ENCODE measurements at places on chromosomes 3 and 15. TPM values are rescaled to one million over a fixed set of nuclear protein-coding genes. Genes with fewer than 3 reads are reported as not detected.
A peak's percentile ranks its signal among the peaks of the same experiment; 100 is the strongest.

DNA sequence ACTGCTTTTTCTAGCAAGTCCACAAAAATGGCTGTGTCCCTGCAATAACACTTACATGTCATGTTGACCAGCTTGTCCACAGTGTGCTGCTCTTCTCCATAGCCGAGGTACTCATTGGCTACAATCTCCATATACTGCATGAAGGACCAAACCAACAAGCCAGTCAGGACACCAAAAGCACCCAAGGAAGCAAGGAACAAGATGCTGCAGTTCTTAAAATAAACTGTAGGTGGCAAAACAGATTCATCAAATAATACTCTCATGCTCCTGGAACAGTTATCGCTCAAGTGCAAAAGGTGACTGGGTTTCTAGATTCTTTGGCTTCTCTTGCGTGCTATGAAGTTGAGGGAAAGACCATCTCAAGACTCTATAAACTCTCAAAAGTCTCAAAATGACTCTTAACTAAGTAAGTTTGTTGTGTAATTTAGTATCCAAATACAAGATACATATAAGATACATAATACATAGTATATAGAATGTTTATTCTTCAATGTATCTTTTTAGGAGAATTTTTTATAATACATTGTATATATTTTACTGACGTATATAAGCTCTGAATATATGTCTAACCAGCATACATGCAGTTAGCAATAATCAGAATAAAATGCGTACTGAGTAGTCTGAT, 57.0 kb downstream of the NEK10 start:
- no peaks in the 10 kb centered on the region for H3K36me3 ChIP-seq
- no peaks in the 10 kb centered on the region for H3K4me1 ChIP-seq
- no peak overlapping the region for H3K4me3 ChIP-seq
- H3K27me3 ChIP-seq, result no peaks in the 10 kb centered on the region
- H3K27ac ChIP-seq, result no peak overlapping the region
- peak; percentile 15 for DNase-seq

UBA7 gene
- total RNA-seq, result 116 TPM

DNA sequence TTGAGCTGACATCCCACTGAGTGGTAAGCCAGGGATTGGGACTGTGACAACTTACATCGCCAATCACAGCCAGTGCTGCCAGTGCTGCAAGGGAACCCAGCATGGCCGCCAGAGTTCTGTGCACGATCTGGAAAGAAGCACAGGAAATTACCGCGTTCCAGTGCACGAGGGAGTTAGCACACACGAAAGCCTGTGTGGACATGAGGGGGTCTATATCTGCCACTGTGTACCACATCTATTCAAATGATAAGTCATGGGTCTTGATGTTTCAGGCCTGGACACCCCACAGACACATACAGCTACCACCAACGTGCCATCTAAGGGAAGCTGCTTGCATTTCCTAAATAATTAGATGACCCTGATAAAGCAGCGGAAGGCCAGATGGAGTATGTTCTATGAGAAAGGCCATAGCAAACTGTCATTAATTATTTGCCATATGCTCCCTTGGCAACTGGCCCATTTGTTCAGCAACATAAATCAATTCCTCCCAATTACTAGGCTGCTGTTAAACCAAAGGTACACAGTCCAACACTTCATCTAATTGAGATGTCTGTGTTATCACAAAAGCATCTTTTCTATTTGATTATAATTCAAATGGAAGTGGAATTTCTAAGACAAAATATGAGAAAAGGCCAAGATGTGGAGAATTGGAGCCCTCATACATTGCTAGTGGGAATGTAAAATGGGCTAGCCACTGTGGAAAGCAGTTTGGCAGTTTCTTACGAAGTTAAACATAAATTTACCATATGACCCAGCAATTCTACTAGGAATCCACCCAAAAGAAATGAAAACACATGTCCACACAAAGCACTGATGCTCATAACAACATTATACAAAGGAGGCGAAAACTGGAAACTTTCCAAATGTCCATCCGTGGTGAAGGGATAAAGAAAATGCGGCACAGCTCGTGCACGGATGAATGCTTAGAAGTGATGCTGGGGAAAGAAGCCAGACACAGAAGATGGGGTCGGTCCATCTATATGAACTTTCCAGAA, 108.3 kb downstream of the OCA2 start:
- no peak overlapping the region for H3K27ac ChIP-seq
- H3K27me3 ChIP-seq, result no peaks in the 10 kb centered on the region
- H3K4me3 ChIP-seq, result no peak overlapping the region

DNA sequence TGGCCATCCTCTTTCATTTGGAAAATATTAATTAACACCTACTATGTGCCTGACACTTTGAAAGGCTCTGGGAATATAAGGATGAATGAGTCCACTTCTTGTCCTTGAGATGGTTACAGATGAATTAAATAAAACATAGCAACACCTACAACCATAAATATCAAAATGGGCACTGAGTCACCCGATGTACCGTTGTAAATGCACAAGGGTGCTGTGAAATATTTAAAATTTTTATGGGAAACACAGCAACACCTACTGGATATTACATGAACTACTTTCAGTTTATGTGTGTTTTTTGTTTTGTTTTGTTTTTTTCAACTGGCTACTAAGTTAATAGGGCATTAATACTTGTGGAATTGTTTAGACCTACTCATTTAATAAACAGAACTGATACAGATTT, 239.0 kb upstream of the NAALADL2 start:
- no peak overlapping the region for H3K27ac ChIP-seq
- no peaks in the 10 kb centered on the region for H3K27me3 ChIP-seq
- H3K4me1 ChIP-seq, result no peaks in the 10 kb centered on the region
- no peak overlapping the region for H3K4me3 ChIP-seq
- no peak for DNase-seq

DNA sequence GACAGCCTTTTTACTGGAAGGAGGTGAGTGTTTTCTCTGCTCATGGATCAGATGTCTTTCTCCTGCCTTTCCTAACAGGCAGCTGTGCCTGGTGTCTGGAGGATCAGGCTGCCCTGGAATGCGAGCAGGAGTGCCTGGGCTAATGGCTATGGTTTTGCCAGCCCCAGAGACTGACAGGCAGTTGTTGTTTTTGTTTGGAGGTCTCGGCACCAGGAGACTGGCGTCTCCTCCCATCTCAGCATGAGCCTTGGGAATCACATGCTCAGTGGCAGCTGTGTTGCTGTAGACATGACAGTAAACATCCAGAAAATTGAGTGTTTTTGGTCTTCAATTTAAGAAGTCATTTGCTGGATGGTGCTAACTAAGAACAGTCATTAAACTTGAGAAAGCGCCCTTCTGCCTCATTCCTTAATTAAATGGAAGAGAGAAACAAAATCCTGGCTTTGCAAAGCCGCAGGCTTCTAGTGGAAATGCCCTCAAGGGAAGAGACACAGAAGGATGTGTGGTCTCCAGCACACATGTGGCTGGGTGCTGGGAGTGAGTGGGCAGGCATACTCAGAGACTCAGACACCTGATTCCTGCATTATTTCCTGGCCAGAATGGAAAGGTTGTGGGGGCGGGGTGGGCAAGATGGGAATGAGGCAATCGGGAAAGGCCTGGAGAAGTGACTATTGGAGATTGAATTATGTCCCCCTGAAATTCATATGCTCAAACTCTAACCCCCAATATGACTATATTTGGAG, 97.0 kb upstream of the NMNAT3 start:
- H3K27me3 ChIP-seq, result no peaks in the 10 kb centered on the region
- no peak for DNase-seq
- no peak overlapping the region for H3K27ac ChIP-seq
- no peaks in the 10 kb centered on the region for H3K4me1 ChIP-seq
- no peaks in the 10 kb centered on the region for H3K36me3 ChIP-seq

- no peaks in the 10 kb centered on the region for H3K27me3 ChIP-seq
- H3K4me1 ChIP-seq, result peaks cover 2% of the 10 kb centered on the region
- no peak overlapping the region for H3K27ac ChIP-seq
- no peaks in the 10 kb centered on the region for H3K36me3 ChIP-seq
Measured at GRCh38 chr3:13296662-13297061, 123.5 kb downstream of the NUP210 start.

- H3K4me3 ChIP-seq, result no peak overlapping the region
- no peak overlapping the region for H3K27ac ChIP-seq
- H3K27me3 ChIP-seq, result peaks cover 3% of the 10 kb centered on the region
Measured at GRCh38 chr15:63322541-63322940, 45.1 kb downstream of the APH1B start.

GRCh38 chr3:195849322-195850074, 37.8 kb upstream of the MUC4 start:
- H3K36me3 ChIP-seq, result no peaks in the 10 kb centered on the region
- H3K27me3 ChIP-seq, result no peaks in the 10 kb centered on the region
- no peak overlapping the region for H3K27ac ChIP-seq
- no peak overlapping the region for H3K4me3 ChIP-seq
- DNase-seq, result no peak

GRCh38 chr3:7684182-7684715, 817.4 kb upstream of the LMCD1 start:
- no peak overlapping the region for H3K27ac ChIP-seq
- no peak for DNase-seq
- no peak overlapping the region for H3K4me3 ChIP-seq
- no peaks in the 10 kb centered on the region for H3K36me3 ChIP-seq
- H3K4me1 ChIP-seq, result no peaks in the 10 kb centered on the region

- H3K36me3 ChIP-seq, result no peaks in the 10 kb centered on the region
- H3K27ac ChIP-seq, result no peak within 1 kb of the TSS
- DNase-seq, result no peak
- no peaks in the 10 kb centered on the region for H3K4me1 ChIP-seq
Measured at GRCh38 chr3:121592856-121593702, at the start of gene FBXO40. Gene FBXO40, plus strand, starts transcription at chr3:121593379. Its CDS starts 27,197 bp downstream, at chr3:121620576.

GRCh38 chr3:87370007-87370406, 93.6 kb upstream of the POU1F1 start:
- DNase-seq, result no peak
- no peak overlapping the region for H3K27ac ChIP-seq
- no peak overlapping the region for H3K4me3 ChIP-seq

GRCh38 chr15:101188637-101189408, 63.0 kb downstream of the CHSY1 start:
- H3K4me1 ChIP-seq, result peaks cover 17% of the 10 kb centered on the region
- H3K4me3 ChIP-seq, result peak overlapping the region; percentile 65
- no peaks in the 10 kb centered on the region for H3K27me3 ChIP-seq
- peak overlapping the region; percentile 67 for H3K27ac ChIP-seq

FAM227B gene
- 5.5 TPM for total RNA-seq

GRCh38 chr15:100078511-100079220, 263.1 kb downstream of the ADAMTS17 start:
- no peaks in the 10 kb centered on the region for H3K27me3 ChIP-seq
- H3K4me3 ChIP-seq, result no peak overlapping the region
- H3K27ac ChIP-seq, result no peak overlapping the region
- DNase-seq, result no peak

MUSTN1 gene
- total RNA-seq, result 1.2 TPM

GRCh38 chr3:32910954-32911353, 40.5 kb upstream of the CCR4 start:
- H3K4me1 ChIP-seq, result no peaks in the 10 kb centered on the region
- H3K4me3 ChIP-seq, result no peak overlapping the region
- no peak overlapping the region for H3K27ac ChIP-seq
- H3K27me3 ChIP-seq, result no peaks in the 10 kb centered on the region
- H3K36me3 ChIP-seq, result no peaks in the 10 kb centered on the region

DAG1 gene
- 16.9 TPM for total RNA-seq

MINAR1 gene
- total RNA-seq, result 0.36 TPM

- H3K4me1 ChIP-seq, result no peaks in the 10 kb centered on the region
- DNase-seq, result no peak
- H3K27me3 ChIP-seq, result no peaks in the 10 kb centered on the region
- H3K4me3 ChIP-seq, result no peak overlapping the region
- no peak overlapping the region for H3K27ac ChIP-seq
- H3K36me3 ChIP-seq, result no peaks in the 10 kb centered on the region
Measured at GRCh38 chr15:98842973-98843285, 164.7 kb downstream of the PGPEP1L start.

OGG1 gene
- 24.3 TPM for total RNA-seq

Data from GM12878 (cell line).